Stimulated activated CD4-positive, alpha-beta T cell treated with anti-CD3 and anti-CD28 coated beads, Interleukin-12 subunit alpha, Interleukin-12 subunit beta, amount 100 ng/mL, for 24 hours (primary cell): ENCODE measurements at places on chromosomes 4 and X.

DNA sequence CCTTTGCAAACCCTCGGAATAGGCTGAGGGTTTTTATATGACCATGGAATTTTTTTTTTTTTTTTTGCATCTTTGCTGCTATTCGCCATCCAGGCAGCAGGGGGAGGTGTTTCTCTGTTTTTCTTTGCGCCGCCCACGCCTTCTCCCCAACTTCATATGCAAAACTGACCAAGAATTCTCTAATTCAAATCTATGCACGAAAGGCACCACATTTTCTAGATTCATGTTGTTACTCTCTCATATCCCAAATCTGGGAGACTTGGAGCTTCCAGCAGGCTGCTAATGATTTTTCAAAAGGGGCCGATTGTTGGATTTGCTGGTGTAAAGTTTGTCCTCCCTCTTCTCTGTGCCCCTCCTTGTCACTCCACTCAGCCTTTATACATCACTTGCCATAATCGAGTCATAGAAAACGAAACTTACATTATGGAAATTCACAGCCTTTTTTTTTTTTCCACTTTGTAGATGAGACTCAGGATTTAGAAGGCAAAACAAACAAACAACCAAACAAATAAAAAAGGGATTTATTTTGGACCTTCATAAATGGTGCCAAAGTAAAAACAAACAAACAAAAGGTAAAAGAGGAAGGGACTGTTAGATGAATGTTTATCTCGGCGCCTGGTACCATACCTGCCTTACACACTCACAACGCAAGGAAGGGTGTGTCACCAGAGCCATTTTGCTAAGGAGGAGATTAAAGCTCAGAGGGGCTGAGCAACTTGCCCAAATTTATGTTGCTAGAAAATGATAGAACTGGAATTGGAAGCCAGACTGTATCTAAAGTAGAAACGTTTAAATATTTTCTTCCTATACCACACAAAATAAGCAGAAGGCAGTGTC is 29.3 kb upstream of the BOD1L1 start:
- DNase-seq, result peak; percentile 60

DNA sequence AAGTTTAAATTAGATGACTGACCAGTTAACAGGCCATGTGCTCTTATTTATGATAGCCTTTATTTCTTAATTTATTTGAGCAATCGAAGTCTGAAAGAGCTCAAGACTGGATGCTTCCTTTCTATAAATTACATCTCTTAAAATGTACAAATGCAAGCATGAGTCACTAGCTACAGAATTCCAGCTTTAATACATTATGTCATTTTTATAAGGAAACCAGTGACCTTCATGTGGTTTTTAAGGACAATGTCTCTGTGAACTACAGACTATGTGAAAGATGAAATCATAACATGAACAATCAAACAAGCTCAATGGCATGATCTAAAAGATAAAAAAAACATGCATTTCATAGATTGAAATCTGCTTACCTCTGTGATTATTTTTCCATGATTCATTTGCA is 15.4 kb downstream of the HTR2C start:
- no peak for DNase-seq

GRCh38 chr4:141646969-141647368 is 10.6 kb downstream of the IL15 start:
- no peak for DNase-seq

GRCh38 chrX:68710870-68711576 is 63.6 kb downstream of the STARD8 start:
- DNase-seq, result no peak

DNA sequence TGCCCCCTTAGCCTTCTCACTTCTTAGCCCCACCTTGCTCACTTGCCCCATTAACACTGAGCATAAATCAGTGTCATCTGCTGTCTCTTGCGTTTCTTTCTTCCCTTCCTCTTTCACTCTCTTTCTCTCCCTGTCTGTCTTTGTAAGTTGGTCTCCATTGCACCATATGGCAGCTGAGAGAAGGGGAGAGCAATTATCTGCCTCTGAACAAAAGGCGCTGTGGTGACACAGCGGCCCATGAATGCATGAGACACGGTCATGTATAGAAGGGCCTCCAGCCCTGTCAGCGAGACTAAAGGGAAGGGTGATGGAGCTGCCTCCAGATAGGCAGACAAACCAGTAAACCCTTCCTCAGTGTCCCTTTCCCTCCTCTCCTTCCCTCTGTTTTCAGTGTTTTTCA is 88.8 kb upstream of the PCDH18 start:
- DNase-seq, result no peak

GRCh38 chr4:1578251-1578773 is 105.8 kb downstream of the FAM53A start:
- DNase-seq, result no peak

- no peak for DNase-seq
Observed at GRCh38 chr4:153501578-153501977, 35.4 kb downstream of the TMEM131L start.

GRCh38 chrX:135982860-135983259 is 2.4 kb upstream of the SLC9A6 start:
- no peak for DNase-seq

DNA sequence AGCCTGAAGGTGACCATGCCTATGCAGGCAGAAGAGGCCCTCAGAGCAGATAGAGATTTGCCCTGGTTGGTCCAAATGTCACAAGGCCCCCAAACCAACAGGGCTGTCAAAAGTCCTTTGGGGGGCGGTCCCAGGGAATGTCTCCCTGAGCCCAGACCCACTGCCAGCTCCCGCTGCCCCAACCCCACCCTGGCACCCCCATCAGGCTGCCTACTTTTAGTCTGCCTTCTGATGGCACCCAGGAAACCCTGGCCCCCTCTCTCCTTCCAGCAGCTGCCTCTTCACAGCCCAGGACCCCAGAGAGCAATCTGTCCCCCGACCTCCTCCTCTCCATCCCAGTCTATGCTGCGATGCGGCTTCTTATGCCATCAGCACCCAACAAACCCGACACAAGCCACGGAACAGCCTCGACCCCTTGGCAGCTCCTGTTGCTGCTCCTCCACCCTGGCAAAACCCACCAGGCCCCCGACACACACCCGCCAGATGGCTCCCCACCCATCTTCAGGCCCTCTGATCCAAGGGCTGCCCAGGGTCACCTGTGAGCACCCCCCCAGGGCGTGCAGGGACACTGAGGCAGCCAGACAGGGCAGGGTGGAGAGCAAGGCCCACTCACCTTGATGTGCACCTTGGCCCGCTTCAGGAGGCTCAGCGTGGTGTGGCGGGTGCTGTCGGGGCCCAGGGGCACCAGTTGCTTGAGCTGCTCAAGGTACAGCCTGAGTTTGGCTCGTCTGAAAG is 9.9 kb downstream of the MXD4 start:
- no peak for DNase-seq

DNA sequence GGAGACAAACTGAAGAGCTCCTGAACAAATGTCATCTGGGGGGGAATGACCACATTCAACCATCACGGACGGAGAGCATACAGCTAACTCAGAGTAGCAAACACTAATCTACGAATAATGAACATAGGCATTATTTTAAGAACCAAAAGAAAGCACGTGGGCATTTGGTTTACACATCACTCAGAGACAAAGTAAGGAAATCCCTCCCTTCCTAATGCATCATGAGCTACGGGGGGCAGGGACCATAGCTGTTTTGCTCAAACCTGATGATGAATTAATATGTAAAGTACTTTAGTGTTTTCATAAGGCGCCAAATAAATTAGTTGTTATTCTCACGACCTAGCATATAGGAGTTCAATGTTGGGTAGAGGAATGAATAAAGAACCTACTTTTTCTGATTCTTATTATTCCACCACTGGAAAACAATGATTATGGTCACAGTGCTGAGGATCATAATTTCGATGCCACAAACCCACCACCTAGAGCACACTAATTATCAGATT is 11.7 kb upstream of the TMEM156 start:
- DNase-seq, result no peak

DNA sequence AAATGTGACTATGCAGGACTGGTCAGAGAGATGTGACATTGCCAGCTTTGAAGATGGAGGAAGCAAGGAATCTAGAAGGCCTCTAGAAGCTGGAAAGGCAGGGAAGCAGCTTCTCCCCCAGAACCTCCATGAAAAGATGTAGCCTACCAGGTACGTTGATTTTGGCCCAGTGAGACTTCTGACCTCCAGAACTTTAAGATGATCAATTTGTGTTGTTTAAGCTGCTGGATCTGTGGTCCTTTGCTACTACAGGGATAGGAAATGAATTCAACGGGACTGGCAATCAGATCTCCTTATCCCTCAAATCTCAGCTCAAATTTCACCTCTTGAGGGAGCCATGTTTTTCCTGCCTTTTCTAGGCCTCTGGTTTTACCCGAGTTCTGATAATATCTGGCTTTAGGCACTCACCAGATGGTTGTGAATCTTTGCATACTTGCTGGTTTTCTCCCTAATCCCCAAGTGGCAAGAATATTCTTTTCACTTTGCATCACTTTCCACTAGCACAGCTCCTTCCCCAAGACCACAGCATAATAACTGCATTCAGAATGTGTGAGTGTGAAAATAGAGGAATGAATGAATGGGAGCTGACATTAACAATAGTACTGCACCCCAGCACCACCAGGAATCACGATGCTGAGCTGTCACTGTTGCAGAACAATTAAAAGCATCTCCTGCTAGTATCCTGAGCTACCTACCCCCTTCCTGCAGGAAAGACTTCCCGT is 25.5 kb upstream of the TMSB4X start:
- no peak for DNase-seq

- DNase-seq, result no peak
Observed at GRCh38 chrX:1351981-1352714, 15.6 kb downstream of the IL3RA start.

DNA sequence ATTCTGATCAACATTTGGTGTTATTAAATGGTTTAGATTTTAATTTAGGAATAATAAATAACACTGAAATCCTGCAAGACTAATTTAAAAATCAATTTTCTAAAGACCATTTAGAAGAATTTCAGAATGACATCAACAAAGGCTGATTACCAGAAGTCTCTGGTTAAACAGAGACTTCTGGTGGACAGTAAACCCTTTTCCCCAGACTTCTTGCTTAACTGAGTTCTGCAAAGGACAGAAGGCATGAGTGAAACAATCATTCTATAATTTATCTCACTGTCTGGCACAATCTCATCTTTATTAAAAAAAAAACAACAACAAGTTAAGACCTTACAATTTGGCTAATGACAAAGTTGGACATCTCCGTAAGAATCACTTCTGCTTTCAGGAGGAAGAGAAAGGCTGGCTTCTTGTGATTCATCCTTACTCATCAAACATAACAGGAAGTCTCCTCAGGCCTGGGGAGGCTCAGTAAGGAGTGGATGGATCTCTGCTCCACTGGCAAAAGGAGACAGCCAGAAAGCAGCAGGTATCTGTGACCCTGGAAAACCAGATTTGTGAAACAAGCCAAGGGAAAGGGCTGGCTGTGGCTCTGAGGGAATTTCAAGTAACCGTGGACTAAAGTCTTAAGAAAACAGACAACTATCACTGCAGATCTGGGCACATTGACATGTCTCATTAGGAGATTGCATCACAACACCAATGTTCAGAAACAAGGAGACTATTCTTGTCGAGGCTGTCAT is 908 bp upstream of the TLR6 start:
- no peak for DNase-seq

- DNase-seq, result no peak
Observed at GRCh38 chrX:42541554-42541953, 236.4 kb downstream of the PPP1R2C start.

DNA sequence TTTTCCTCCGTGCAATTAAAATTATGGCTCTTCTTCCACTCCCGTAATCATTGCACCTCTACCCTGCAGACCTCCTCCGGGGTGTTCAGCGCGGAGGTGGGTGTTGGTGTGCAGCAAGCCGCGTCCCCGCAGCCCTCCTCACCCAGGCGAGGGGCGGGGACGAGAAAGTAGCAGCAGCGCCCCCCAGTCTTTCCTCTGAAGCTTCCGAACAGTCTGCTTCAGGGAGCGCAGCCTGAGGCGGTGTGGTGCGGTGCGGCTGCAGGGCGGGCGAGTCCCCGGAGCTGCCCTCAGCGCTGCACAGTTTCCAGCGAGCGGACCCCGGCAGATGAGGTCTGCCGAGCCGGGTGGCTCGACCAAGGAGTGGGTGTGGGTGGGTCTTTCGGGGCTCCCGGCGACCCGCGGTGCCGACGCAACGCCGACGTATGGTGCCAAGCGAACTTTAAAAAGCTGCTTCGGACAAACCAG is at the start of gene FRAS1:
TSS of gene FRAS1 (plus strand) at position 189 of the 465 bp plus-strand sequence. CDS start 687 bp downstream, outside the sequence.
- DNase-seq, result peak; percentile 8

DNA sequence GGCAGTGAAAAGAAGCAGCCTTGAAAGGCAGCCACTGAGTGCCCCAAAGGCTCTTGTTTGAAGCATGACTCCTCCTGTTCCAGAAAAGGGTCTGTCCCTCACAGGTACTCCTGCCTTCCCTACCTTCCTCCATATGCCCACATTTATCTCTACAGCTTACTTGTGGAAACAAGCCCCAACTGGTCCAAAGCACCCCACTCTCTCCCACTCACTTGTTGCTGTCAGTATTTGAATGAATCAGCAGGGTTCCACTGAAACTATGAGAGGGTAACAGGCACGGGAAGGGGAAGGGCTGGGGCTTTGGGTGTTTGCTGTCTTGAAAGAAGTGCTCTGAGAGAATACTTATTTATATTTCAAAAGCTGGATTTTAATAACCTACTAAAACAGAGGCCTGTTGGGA is 34.9 kb downstream of the GPR143 start:
- no peak for DNase-seq

- no peak for DNase-seq
Observed at GRCh38 chr4:90906239-90906638, 779.0 kb downstream of the CCSER1 start.

DNA sequence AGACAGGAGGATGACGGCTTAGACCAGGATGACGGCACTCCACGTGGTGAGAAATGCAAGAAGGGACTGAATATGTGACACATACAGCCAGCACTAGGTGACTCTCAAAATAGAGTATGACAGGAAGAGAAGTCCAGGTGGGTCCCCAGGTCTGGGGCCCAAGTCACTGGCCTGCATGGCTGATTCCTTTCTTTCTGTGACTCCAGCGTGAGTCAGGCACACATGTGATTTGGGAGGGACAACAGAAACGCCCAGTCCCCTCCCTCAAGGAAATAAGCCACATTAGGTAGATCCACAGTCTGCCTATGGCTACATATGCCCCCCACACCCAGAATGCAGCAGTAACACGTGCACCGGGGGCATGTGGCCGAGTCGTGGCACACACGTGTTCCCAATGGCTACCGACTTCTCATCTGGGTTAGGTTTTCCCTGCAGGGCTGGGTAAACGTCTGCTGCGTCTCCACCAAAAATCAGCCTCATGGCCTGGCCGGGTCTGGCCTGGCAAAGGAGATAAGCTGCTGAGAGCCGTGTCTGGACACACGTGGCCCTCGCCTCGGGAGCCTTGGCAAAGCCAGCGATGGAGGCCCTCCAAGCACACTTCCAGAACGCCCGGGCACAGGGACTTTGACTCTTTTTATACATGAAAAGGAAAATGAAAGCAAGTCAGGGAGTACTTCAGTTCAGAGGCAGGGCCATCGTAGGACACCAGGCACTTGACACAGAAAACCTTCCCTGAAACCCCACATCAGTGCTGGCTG is 19.3 kb downstream of the SEL1L3 start:
- no peak for DNase-seq

- no peak for DNase-seq
Observed at GRCh38 chrX:118807151-118808017, 16.2 kb upstream of the ZCCHC12 start.

DNA sequence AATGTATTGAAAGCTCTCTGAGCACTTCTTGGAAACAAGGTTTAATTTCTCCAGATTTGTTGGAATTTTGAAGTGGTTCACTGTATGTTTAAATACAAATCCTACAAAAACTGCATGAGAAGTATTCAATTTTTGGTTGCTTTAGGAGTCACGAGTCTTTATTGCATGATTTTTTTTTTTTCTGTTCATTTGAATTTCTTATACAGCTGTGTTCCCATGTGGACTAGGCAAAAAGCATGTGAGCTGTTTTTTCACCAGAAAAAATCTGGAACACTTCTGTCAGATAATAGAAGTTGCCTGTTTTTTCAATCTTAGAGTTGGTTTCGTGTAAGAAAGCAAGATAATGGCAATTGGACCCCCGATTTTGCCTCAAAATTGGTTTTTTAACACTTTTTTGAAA is 66.4 kb downstream of the SLC9A6 start:
- DNase-seq, result no peak
